Activated CD4-positive, alpha-beta T cell treated with anti-CD3 and anti-CD28 coated beads, Interleukin-2, amount 50 U/mL, for 4 hours (primary cell): ENCODE measurements at places on chromosomes 12 and 14.

DNA sequence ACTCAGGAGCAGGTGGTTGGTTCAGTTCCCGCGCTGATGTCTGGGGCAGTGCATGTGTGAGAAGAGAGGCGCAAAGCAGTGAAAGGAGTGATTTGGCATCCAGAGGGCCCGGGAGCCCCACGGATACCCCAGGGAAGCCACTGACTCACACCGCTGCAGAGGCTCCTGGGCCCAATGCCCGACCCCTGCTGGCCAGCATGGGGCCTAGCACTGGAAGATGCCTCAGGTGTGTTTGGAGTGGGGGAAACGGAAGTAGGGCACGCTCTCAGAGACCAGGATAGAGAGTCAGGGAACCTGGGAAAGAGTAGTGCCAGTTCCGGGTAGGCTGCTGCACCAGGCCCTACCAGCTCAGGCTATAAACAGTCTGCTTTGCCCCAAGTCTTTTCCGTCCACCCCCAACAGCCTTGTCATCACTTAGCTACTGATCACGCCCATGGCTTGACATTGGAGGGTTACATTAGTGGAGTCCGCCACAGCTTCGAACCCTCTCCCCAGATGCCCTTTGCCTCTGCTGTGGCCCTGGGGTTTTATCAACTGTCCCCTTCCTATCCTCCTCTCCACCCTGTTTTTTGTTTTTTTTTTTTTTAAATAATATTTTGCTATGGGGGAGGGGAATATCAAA lies 9.5 kb upstream of the CSAD start:
- peak; percentile 43 for DNase-seq

GRCh38 chr12:85803231-85803630 lies 33.0 kb downstream of the RASSF9 start:
- DNase-seq, result no peak

- DNase-seq, result no peak
These were observed 12.3 kb downstream of the BRAP start for GRCh38 chr12:111673503-111673902.

- DNase-seq, result no peak
These were observed 120.1 kb upstream of the TSPAN8 start for GRCh38 chr12:71277866-71278265.

GRCh38 chr14:69246331-69246730 lies 13.6 kb upstream of the GALNT16 start:
- no peak for DNase-seq

GRCh38 chr12:52407918-52408317 lies 1.8 kb upstream of the KRT82 start:
- DNase-seq, result no peak

- no peak for DNase-seq
These were observed 525.1 kb upstream of the FBXO33 start for GRCh38 chr14:39957290-39957689.

- no peak for DNase-seq
These were observed 192.8 kb upstream of the EEA1 start for GRCh38 chr12:93121729-93122488.

GRCh38 chr14:33280646-33281045 lies 342.0 kb downstream of the NPAS3 start:
- DNase-seq, result no peak

GRCh38 chr14:36057452-36058116 lies 118.9 kb downstream of the PTCSC3 start:
- no peak for DNase-seq

DNA sequence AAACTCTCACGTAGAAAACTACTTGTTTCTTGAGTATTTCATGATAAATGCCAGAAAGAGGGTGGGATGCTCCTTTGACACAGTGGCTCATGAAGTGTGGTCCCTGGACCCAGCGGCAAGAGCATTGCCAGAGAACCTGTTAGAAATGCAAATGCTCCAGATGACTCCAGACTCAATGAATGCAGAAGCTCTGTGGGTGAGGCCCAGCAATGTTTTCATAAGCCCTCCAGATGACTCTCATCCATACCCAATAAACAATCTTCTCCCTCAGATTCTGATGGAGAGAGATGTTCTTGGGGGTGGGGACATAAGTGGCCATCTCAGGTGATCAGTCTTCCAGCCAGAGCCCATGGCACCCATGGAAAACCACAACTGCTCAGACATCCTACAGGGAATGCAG lies 88.9 kb downstream of the SMOC1 start:
- DNase-seq, result no peak

GRCh38 chr14:24848102-24848790 lies 201.7 kb downstream of the STXBP6 start:
- DNase-seq, result no peak

GRCh38 chr12:67472539-67472938 lies 176.0 kb upstream of the DYRK2 start:
- no peak for DNase-seq

DNA sequence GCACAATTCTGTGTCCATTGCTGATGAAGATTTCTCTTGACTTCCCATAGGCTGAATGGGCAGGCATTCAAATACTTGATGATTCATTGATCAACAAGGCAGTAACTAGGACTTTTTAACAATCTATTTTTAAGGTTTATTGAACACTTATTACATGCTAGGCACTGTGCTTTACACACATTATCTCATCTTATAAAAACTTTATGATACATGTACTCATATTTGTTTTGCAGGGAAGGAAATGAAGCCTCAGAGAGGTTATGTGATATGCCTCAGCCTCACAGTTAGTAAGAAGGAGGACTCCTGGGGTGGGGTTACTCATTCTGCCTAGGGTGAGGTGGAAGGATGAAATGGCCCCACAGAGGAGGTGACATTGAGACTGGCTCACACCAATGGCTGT lies 12.9 kb upstream of the EMP1 start:
- DNase-seq, result no peak

DNA sequence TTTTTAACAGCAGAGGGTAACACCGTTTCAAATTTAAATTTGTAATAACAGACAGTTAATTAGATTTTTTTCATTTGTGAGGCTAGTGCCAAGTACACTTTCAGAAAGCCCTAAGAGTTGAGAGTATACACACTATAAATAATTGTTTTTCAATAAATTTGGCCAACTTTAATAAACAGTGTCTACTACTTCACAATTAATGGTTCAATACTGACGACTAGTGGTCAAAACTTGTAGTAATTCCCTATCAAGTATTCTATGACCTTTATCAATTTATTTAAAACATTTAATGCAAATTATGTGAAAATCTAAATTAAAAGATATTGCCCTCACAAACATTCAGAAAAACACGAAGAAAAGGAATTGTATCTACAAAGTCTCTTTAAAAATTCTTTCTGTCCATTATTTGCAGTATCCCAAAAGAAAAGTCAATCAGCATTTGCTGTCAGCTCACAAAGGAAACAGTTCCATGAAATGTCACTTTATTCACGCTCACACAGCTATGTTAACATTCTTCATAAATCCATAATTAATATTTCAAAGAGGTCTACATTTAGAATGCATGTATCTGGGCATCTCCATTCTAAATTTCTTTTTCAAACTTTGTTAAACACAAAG lies 91.2 kb downstream of the CEP128 start:
- no peak for DNase-seq

GRCh38 chr14:88064841-88065240 lies 59.9 kb downstream of the GPR65 start:
- no peak for DNase-seq

DNA sequence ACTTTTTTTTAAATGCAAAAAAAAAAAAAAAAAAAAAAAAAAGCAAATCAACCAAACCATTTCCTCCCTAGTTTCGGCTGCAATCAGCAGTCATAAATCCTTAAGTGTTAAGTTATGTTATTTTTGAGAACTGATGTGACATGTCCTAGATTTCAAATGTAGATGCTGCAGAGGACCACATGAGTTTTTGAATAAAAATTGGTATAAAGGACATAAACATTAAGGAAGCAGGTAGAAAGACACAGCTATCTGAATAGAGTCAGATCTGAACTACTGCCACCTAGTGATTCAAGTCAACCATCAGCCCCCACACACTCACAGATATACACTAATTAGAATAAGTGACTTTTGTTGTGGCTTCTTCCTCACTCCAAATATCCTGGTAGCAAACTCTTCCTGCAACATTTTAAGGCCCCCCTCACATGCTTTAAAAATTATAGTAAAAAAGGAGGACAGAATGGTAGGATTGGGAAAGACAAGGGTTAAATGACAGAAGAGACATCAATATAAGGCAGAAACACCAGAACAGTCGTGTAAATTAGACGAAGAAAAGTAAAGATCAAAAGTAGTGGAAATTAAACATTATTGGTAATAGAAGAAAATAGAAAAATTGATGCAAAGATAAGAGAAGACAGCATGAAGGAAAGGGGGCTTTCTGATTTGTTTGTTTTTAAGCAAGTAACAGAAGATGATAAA lies 394.5 kb upstream of the ATP2B1 start:
- no peak for DNase-seq

DNA sequence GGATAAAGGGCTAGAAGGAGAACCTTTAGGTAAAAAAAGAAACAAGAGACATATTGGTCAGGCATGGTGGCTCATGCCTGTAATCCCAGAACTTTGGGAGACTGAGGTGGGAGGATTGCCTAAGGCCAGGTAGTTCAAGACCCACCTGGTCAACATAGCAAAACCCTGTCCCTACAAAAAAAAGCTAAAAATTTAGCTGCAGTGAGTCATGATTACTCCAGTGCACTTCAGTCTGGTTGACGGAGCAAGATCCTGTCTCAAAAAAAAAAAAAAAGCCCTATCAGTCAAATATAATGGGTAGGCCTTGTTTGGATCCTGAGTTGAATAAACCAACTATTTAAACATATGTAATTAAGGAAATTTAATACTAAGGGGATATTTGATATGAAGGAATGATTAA lies 54.2 kb downstream of the PPP1R36 start:
- DNase-seq, result no peak

DNA sequence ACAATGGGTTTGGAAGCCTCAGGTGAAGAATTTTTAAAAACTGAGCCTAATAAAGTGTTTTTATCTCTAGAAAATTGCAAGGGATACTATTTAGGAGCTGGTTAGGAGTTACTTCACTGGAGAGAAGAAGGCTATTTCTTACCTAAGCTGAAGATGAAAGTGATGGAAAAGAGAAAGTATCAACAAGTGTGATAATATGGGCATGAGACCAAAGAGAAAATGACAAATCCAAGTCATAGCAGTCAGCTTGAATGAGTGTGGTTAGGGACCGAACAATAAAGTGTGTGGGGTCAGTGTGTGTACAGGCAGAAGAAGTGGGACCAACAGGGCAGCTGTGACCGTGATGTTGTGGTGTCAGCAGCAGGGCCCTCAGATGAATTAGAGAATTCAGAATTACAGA lies 24.2 kb upstream of the ADAMTS20 start:
- no peak for DNase-seq

- DNase-seq, result no peak
These were observed 24.9 kb upstream of the MED13L start for GRCh38 chr12:116302166-116303058.

DNA sequence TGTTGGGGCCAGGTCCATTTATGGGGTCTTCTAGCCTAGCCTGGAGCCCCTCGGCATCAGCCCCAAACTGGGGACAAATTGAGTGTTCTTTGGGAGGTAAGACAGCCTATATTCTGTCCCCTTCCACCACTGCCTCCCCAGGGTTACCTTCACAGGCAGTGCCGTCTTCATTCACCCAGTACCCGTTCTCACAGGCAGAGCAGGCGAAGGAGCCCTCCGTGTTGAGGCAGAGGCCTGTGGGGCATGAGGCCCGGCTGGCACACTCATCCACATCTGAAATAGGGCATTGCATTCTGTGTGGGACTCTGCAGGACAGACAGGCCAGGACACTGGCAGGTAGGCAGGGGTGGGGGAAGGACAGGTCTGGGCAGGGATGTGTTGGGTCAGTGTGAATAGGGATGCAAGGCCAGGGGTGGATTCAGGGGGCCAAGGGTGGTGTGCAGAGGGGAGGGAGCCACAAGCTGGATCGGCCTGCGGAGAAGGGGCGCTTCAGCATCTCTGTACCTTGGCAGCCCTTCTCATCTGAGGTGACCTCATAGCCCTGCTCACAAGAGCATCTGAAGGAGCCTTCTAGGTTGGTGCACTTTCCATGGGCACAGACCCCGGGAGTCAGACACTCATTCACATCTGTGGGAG lies 16.1 kb downstream of the ISCA2 start:
- no peak for DNase-seq

DNA sequence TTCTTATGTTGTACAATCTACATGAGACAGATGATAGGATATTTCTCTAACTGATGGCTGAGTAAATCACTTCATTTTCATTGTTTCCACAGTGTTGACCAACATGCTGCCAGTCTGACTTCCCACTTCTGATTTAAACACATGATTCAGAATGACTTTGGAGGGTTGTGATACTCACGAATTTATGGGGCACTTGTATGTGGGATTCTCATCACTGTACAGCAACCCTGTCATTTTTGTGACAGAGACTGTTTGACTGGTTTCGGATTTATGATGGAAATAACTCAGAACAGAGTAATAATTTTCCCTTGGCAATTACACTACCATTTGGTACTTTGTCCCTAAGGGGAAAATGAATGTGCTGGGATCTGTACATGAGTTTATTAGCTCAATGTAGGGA lies 333.8 kb downstream of the TRHDE start:
- no peak for DNase-seq

DNA sequence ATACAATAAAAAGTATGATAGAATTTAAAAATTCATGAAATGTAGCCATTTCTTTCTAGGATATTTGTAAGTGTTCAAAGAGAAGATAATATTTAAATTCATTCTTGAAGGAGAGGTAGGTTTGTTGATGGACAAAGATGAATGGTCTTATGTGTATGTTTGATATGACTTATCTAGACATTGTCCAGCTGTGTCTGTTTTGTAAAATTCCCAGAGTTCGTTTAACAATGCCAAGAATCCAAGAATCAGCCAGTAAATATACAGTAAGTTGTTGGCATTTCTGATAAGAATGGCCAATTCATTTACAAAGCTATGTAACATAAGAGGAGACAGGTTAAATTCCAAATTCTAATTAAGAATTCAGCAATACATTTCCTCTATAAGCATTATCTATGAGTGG lies 150.9 kb downstream of the ADAMTS20 start:
- no peak for DNase-seq

DNA sequence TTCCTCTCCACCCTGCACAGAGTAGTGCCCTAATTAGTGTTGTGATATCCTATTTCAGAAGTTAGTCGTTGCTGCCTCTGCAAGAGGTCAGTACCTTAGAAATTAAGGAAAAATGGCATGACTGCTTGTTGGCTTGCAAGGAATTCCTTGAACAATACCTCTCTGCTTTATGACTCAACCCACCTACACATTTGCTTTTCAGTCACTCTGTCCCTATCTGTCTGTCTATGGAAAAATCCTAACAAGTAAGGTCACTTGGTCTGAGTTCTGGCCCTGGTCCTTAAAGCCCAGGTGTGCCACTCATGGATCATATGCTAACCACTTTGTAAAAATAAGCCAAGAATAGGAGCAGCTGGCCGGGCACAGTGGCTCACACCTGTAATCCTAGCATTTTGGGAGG lies 116.4 kb upstream of the ATF1 start:
- no peak for DNase-seq

DNA sequence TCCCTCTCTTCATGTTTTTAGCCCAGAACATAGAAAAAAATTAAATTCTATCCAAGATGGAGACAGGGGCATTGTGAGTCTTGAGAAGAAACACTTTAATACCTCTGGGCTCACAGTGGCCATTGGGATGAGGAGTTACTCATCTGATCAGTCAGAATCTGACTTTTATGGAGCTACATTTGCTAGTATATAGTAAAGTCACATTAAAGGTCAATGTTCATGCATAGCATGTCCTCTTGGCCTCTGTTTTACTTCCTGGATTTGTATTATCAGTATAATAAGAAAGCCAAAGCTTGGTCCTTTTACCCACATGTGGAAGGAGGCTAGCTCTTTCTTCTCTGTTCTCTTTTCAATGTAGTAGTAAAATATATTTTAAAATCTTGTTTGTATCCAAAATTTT lies 93.6 kb upstream of the CNOT2 start:
- DNase-seq, result no peak

- DNase-seq, result no peak
These were observed 232.0 kb downstream of the BTG1 start for GRCh38 chr12:91913651-91914050.
